ENCODE measurements at places on chromosomes 11 and 22.

- no peak for DNase-seq
Measured at GRCh38 chr22:50032109-50032871, 19.7 kb upstream of the IL17REL start.

DNA sequence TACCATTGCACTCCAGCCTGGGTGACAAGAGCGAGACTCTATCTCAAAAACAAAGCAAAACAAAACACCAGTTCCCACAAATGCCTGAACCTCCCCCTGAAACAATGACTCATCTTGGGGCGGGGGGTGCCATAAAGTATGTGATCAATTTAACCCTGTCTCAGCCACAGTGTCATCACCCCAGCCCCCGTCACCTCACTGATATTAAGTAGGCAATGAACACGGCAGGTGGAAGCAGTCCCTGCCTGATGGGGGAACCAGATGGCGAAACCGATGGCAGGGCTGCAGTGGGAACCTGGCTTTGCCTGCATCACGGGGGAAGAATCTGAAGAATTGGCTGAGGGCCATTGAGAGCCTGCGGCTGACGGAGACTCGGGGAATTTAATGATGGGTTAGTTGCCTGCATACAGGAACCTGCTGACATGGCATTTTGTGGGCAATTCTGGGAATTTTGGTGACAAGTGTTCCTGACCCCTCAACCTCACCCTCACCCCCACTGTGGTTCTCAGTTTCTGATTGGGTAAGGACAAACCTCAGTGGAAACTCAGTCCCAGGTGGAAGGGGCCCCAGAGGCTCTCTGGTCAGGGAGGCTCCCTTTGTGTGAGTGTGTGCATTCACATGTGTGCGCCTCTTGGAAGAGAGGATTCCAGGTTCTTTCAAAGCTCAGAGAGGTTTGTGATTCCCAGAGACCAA, 39.1 kb upstream of the SHISAL1 start:
- DNase-seq = no peak

DNA sequence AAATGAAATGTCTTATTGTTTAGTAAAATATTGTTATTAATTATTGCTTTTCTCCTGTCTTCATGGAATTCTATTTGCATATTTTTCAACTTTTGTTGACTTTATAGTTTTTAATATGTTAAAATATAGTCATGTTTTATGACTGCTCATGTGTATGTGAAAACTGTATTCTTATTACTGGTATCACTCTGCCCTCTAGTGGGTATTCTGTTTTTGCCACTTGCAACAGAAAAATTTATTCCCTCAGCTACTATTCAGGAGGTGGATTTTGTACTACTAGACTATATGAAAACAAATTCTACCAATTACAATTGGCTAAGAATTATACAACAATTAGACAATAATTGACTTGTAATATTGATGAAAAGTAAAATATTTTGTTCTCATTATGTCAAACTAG, 45.0 kb downstream of the OR4C6 start:
- no peak for DNase-seq

- no peak for DNase-seq
Measured at GRCh38 chr22:48919187-48919590, 908.5 kb downstream of the BRD1 start.

- DNase-seq = no peak
Measured at GRCh38 chr11:101706541-101706940, 122.7 kb upstream of the TRPC6 start.

DNA sequence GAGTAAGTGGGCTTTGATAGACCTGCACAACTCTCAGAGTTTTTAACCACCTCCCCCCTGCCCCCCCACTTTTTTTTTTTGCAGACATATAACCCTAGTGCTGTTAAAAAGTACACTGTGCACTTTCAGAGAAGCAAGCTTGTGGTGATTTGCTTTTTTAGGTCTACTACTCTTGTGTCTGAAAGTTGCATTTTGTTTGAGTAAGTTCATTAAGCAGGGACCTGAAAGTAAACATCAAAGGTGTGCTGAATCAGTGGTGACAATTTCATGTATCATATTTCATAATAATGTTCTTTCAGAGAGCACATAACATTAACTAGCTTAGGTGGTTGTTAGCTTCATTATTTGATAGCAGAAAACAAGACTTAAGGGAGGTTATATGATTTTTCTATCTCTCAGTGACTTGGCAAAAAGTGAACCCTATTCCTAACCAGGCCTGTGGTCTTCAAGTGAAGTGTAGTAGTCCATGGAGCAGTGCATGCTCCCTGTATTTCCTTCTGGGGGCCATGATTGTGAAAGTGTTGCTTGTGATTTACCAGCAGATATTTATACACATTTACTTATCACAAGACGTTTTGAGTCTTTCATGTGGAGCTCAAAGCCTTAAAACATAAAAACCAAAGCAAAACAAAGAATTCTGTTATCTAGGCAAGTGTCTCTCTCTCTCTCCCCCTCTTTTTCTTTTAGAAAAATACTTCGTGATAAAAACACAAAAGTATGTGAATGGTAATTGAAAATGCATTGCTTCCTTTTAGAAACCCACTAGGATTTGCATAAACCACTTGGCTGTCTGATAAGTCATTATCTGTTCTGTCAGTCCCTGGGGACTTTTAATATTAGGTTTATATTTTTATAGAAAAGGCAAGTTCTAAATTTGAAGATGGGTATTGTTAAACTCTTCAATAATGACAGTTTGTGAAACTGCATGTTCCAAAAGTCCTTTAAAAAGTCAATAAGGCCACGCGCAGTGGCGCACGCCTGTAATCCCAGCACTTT, 7.5 kb upstream of the RAG2 start:
- DNase-seq = no peak

DNA sequence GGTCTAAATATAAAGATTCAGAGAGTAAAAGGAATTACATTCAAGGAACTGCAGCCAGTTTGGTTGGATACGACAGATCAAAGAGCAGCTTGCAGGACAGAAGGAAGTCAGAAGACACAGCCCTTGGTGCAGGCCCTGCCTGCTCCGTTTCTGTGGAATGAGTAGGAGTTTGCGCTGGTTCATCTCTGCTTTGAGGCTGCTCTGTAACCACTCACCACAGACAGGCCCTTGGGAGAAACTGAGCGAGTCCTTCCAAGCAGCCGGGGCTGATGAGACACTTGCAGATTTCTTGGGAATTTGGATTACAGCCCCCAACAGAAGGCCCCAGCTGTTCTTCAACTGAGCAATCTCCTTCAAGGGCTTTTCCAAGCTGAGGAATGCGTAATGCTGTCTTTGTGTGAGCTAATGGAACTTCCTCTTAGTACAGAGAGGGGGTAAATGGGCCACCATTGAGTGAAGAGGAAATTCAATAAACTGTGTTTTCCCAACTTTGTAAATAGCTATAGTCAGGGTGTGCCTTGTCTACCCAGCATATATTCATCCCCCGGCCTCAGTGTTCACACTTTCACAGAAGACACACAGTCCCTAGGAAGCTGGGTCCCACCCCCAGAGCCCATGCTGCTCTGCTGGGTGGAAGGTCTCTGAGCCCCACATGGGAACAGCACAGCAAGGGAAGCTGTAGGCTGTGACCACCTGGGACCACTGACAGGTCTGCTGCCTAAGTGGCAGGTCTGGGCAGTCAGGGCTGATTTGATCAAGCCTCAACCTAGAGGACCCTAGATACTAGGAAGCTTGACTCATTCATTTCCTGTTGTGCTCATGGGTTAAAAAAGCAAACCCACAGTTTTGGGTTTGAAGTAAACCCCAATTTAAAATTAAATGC, 16.6 kb downstream of the IL10RA start:
- no peak for DNase-seq

GRCh38 chr22:23581260-23581650, 1.2 kb upstream of the IGLL1 start:
- no peak for DNase-seq

DNA sequence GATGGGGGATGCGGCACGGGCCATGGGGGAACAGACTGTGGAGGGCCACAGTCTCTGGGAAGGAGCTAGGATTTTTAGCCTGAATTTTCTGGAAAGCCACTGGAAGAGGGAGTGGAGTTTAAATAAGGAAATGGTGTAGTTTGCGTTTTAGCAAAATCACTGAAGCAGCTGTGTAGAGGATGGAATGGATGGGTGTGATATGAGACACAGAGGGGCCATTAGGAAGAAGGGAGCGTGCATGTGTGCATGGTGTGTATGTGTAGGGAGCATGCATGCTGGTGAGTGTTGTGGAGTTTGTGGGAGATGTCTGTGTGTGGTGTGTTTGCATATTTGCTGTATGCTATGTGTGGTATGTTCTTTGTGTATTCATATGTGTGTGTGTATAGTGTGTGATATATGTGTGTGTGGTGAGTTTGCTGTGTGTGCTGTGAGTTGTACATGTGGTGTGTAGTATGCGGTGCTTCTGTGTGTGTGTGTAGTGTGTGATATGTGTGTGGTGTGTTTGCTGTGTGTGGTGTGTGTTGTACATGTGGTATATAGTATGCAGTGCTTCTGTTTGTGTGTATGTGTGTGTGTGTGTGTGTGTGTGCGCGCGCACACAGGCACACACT, 67.6 kb downstream of the FBXO7 start:
- DNase-seq = no peak

DNA sequence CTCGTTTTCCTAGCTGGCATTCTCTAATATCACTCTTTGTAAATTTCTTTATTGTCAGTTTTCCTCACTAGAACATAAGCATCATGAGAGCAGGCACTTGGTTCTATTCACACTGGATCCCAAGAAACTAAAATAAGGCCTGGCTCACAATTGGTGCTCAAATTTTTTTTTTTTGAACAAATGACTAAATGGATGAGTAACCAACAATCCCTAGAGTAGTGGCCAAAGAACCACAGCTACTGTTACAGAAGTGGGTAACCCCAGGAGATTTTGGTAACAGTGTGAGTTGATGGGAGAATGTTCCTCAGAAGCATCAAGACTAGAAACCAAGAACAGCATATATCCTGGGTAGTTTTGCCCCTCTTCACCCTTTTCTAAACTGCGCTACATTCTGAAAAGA, 572.6 kb downstream of the INSC start:
- DNase-seq = no peak

GRCh38 chr11:11476499-11476898, 123.4 kb upstream of the CSNK2A3 start:
- DNase-seq = no peak

DNA sequence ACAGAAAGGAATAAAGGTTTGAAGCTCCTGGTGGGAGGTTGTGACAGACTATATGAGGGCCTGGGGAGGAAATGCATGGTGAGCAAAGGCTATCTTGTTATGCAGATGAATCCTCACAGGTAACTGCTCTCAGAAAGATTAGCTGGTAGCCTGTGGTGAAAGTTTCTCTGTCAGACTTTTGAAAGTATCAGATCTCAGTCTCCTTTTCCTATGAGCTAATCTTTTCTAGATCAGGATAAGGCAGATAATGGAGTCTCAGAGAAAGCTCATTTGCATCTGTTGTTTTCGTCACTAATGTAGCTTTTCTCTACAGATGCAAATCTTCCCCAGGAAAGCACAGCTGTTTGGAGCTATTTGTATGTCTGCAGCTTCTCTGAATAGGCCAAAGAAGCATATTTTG, 21.0 kb upstream of the OR6X1 start:
- no peak for DNase-seq

GRCh38 chr11:121426476-121427399, 25.4 kb upstream of the SORL1 start:
- DNase-seq = no peak

GRCh38 chr22:23200898-23201297, 20.6 kb downstream of the BCR start:
- no peak for DNase-seq

DNA sequence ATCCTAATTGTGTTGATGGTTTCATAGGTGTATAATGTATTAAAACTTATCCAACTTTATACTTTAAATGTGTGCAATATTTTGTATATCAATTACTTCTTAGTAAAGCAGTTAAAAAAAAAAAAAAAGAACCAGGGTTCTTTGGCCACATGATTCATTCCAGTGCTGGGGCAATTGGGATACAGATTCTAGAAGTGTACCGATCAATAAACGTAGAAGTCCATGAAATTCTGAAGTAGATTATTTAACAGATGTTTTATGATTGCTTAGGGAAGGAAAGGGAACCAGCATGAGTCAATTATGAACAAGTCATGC, 51.0 kb downstream of the MAPK1 start:
- no peak for DNase-seq

DNA sequence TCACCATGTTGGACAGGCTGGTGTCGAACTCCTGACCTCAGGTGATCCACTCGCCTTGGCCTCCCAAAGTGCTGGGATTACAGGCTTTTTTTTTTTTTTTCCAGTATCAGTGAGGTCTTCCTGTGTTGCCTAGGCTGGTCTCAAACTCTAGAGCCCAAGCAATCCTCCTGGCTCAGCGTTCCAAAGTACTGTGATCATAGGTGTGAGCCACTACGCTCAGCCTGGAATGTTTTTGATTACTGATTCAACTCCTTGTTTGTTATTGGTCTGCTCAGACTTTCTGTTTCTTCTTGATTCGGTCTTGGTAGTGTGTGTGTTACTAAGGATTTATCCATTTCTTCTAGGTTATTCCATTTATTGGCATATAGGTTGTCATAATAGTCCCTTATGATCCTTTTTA, 31.3 kb downstream of the NAGA start:
- DNase-seq = no peak

DNA sequence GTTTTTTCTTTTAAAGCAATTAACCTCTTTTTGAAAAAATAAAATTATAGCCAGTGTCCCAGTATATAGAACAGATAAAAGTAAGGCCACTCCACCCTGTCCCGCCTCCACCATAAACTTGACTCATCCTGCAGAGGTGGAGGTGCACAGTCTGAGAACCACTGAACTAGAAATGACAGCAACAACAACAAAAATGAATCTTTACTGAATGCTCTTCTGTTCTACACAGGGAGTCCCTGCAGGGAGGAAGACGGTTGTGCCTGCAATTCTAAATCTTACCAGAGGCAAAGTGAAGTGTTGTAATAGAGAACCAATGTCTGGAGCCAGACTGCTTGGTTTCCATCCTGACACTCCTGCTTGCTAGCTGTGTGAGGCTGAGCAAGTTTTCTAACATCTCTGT, 162.3 kb downstream of the FBXO7 start:
- no peak for DNase-seq

GRCh38 chr11:19676475-19677380, 35.9 kb upstream of the NAV2 start:
- DNase-seq = no peak

GRCh38 chr11:87401653-87402052, 363.9 kb downstream of the TMEM135 start:
- DNase-seq = no peak

GRCh38 chr11:74453373-74453975, 13.9 kb downstream of the KCNE3 start:
- no peak for DNase-seq

DNA sequence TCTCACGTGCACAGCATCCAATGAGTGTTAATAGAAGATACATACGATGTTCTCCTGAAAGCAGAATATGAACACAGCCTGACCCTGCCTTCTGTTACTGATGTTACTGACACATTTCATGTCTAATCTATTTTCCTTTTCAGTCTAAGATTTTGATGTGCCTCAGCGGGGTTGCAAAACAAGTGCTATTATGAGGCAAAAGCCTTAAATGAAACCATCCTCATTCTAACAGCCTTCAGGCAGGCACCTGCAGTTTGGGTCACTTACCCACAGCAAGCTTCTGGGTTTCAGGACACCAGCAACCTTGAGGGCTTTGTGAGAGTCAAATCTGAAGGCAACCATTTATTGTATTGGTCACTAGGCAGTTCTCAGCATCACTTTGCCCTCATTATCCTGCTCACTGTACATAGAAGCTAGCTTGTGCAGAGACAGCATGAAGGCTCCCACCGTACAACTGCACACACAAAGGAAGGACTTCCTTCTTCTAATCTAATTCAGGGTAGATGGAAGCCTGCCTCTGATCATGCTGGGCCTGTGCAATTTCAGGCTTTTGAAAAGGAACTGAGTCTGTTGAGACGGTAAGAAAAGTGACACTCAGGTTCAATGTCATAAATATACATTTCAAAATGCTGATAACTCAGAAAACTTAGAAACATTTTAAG, 183.2 kb upstream of the PITPNB start:
- no peak for DNase-seq

- no peak for DNase-seq
Measured at GRCh38 chr11:132993991-132994502, 538.3 kb downstream of the OPCML start.
